ENCODE measurements at places on chromosomes 4 and X.

- no peak for DNase-seq
Measured at GRCh38 chrX:16839852-16840460, 30.2 kb downstream of the RBBP7 start.

DNA sequence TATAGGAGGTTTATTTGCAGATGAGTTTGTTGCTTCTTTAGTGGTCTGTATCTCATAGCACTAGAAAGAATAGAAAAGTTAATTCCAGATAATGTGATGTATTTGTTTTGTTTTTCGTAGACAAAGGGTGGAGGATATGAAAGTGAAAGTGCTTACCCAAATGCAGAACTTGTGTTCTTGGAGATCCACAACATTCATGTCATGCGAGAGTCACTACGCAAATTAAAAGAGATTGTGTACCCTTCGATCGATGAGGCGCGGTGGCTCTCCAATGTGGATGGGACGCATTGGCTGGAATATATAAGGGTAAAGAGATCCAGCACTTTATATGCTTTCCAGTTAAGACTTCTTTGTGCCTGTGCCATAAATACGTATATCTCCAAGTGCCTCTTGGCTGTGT, 43.3 kb downstream of the MTMR1 start:
- peak; percentile 12 for DNase-seq

- DNase-seq, result no peak
Measured at GRCh38 chrX:123077631-123078030, 106.4 kb upstream of the GRIA3 start.

DNA sequence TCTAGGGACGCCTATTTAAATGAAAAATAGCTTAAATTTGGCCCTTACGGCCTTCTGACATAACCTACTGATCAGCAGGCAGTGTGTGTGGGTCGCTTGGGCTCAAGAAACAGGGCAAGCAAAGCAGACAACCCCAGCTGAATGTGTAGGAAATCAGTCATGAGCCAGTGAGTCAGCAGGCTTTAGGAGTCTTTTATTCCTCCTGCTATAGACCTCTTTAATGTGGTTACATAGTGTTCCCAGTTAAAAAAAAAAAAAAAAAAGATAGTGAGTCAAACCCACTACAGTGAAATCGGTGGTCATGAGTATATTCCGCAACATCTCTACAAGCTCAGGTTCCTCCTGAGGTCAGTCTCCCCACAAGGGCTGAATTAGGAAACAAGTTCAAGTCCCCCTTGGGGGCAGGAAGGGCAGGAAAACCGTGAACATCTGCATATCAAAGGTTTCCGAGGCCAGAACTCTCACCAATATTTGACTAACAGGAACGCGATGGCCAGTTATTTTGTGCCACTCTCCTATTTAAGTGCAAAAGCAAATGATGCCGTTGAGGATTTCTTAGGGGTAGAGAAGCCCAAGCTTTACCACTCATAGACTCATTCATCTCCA, 32.7 kb downstream of the ACSL1 start:
- peak; percentile 91 for DNase-seq

- DNase-seq, result no peak
Measured at GRCh38 chrX:54208531-54208930, 25.5 kb upstream of the FAM120C start.

DNA sequence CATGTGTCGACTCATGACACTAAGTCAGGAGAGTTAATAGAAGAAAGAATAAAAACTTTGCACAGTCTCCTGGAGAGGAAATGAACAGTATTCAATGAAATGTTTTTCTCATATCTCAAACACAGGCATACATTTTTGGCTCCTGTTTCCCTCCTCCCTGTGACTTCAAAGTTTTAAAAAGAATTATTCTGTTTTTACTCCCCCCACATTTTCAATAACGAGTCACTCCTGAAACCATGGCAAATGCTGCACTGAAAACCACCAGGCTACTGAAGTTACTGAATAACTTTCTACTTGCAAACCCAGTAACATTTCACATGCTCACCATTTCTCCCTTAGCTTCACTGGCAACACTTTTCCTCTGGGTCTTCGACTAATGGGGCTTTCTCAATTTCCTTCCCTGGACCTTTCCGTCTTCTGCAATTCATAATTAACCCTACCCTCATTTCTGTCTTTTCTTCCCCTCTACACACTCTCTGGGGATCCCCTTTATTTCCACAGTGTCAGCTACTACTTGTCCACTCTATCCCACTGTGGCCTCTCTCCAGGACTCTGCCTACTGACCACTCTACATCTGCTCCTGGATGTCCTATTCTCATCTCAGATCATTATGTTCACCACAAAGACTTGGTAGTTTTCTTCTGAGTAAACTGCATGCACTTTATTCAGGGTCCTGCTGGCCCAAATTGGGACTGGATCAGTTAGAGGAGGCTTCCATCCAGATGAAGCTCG, 225.8 kb upstream of the ETNPPL start:
- no peak for DNase-seq

GRCh38 chr4:16521156-16521915, 295.1 kb upstream of the TAPT1 start:
- DNase-seq, result no peak

DNA sequence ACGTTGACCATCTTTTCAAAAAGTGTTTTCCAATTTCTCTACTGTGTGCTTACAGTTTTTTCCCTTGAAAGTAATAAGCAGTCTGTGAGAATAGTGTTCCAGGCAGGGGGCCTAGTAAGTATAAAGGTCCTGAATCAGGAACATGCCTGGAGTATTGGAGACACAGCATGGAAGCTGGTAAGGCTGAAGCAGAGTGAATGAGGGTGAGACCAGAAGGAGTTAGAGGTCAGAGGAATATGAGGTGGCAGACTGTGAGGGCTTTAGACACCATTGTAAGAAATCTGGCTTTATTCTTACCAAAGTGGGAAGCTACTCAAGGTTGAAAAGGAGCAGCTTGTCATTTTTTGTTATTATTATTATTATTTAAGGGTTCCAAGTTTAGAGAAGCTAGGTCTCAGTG, 107.4 kb downstream of the CT47B1 start:
- peak; percentile 6 for DNase-seq

DNA sequence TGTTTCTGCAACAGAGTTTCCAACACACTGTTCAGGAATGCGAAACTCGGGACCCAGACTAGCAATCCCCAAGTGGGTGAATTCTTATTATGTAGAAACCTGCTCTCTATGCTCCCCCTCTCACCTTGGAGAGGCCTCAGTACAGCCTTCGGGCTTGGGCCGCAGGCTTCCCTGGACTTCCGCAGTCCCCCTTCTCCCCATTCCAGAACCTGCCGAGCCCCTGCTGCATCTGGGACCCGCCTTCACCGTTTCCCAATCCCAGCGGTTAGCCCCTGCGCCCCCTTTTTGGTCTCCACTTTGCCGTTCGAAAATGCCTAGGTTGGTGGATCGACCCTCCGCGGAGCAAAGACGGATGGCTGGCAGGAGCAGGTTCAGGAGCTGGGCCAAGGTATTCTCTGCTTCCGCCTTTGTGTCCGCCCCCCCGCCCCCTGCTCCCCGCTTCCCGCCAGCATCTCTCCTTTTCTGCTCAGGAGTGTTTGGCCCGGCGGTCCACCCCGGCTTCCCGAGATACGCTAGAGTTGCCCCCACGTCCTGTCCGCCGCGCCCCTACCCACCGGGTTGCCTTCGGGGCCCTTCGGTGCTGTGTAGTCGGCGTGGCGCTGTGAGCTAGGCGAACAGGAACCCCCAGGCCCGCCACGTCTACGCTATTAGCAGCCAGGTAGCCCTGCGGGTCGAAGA, 11.5 kb downstream of the HAND2 start:
- no peak for DNase-seq

DNA sequence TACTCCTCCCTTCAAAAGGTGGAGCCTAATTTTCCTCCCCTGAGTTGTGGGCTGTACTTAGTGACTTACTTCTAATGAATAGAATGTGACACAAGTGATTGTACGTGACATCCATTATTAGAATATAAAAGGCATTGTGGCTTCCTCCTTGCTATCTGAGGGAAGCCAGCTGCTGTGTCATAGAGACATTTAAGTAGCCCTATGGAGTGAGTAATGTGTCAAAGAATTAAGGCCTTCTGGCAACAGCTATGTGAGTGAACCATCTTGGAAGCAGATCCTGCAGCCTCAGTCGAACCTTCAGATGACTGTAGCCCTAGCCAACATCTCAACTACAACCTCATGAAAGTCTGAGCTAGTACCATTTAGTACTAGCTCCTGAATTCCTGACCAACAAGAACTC, 76.1 kb downstream of the BCOR start:
- no peak for DNase-seq

DNA sequence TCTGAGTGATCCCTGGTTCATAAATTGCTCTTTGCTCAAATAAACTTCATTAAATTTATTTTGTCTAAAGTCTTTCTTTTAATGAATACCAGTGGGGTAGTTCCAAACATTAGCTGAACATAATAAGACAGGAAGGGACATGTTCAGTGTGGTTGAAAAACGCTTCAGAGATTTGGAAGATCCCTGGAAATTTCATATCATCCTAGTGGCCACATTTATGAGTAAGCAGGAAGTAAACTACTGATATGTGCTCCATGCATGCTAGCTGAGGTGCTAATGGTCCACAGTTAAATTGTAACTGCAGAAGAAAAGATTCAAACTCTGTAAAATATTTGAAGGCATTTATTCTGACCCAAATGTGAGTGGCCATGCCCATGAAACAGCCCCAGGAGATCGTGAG, 1328.7 kb downstream of the ADGRL3 start:
- no peak for DNase-seq

DNA sequence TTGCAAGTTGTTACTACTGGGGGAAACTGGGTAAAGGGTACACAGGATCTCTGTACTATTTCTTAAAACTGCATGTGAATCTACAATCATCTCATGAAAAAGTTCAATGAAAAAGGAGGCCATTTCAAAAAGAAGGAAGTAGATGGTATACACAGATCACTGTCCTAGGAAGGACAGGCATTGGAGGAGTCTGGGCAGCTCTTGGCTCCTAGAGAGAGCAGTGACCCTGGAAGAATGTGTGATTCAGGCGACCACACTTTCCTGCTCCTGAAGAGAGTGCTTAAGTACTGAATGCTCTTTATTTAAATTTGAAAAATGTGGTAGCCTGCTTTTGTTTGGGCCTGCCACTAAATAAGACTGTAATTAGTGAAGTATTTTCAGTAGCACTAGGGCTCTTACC, 318.1 kb upstream of the CASK start:
- no peak for DNase-seq

- DNase-seq, result no peak
Measured at GRCh38 chr4:73650250-73650649, 30.0 kb upstream of the RASSF6 start.

- no peak for DNase-seq
Measured at GRCh38 chrX:138345801-138346200, 365.7 kb downstream of the FGF13 start.

GRCh38 chr4:68245594-68245993, at the start of gene TMPRSS11B:
TMPRSS11B (minus strand) TSS chr4:68245694; CDS start chr4:68245558, 136 bp downstream.
- DNase-seq, result no peak

GRCh38 chrX:134733591-134733990, 75.3 kb upstream of the PLAC1 start:
- DNase-seq, result no peak

- no peak for DNase-seq
Measured at GRCh38 chrX:63656871-63657580, 128.0 kb downstream of the ARHGEF9 start.

Data from lung microvascular endothelial cell (primary cell).